ENCODE measurements at places on chromosomes 6 and 20. TPM values are rescaled to one million over a fixed set of nuclear protein-coding genes. Genes with fewer than 3 reads are reported as not detected.

DNA sequence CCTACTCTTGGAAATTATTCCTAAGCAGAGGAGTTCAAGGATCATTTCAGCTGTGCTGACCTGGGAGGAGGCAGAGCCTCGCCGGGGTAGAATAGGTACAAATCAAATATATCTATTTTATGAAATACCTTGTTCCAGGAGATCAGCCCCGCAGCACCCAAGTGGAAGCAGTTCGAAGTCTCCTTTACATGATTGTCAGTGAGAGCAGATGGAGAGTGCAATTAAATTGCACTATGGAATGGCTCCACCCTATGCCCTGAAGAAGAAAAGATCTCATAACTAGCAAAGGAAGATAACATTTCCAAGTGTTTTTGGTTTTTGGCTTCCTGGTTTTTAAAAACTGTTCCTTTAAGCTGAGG is 31.4 kb downstream of the DUSP22 start:
- no peak for DNase-seq

DNA sequence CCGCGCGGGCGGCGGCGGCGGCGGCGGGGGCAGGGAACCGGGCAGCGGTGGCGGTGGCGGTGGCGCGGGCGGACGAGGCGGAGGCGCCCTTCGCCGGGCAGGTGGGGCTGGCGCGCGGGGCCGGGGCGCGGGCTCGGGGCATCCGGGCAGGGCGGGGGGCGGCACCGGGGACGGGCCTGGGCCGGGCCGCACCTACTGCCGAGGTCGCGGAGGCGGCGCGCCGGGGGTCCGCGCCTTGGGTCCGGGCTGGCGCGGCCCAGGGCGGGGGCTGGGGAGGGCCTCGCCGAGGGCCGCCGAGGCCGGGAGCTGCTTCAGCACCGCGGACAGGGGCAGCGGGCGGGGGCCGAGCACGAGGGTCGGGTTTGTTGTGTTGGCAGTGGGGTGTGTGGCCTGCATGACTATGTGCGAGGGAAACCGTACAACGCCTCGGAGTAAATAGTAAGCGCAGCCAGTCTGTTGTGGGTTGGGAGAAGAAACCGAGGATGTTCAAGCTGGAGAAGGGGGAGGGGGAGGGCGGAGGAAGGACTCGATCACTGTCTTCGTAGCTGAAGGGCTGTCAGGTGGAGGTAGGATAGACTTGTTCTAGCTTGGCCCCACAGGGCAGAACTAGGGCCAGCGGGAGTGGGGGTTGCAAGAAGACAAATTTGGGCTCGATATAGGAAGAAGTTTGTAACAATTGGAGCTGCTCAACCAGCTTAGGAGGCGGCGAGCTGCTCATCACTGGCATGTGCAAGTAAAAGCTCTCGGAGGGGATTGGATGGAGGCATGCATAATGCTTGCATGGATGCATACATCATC is 593 bp downstream of the MMP24 start:
- no peak for DNase-seq

GRCh38 chr6:72835749-72836148 is 213.9 kb downstream of the KCNQ5 start:
- no peak for DNase-seq

DNA sequence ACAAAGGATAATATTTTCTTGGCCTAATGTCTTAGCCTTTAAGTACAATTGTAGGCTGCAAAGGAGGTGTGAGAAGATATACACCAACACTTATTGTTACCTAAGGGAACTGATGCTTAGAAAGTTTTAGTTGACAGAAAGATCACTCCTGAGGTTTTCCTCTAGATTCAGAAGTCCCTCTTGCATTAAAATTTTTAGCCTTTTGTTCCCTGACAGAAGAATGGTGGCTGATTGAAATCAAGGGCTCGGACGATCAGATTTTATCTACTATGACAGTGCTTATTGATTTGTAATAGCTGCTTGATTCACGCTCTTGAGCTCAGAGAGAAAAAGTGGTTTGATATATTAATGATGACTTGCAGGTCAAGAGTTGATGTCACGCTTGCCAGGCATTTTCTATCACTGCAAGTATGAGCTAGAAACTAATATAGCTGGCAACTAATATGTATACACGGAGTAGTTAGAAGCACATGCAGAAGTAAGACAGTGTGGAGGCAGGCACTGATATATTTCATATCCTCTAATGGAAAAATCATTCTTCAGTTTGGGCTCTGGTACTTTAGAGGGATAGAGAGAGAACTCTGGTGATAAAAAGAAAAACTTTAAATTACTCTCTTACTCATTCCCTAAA is 246.6 kb upstream of the ID4 start:
- DNase-seq: no peak

- no peak for DNase-seq
Measured at GRCh38 chr20:54469952-54470351, 5.4 kb upstream of the DOK5 start.

- DNase-seq: no peak
Measured at GRCh38 chr6:13261464-13261994, 66.8 kb downstream of the TBC1D7 start.

The SAPCD1 gene
- 2.0 TPM for total RNA-seq

The BPI gene
- not detected for total RNA-seq

The ASF1A gene
- total RNA-seq: 11.4 TPM

The SAYSD1 gene
- total RNA-seq: 11.2 TPM

The VSX1 gene
- total RNA-seq: not detected

The UNC5CL gene
- total RNA-seq: 0.48 TPM

Data from mesenteric fat pad (tissue), 1 donor.